ENCODE measurements at places on chromosomes 1 and 21.
A peak's percentile ranks its signal among the peaks of the same experiment; 100 is the strongest.

DNA sequence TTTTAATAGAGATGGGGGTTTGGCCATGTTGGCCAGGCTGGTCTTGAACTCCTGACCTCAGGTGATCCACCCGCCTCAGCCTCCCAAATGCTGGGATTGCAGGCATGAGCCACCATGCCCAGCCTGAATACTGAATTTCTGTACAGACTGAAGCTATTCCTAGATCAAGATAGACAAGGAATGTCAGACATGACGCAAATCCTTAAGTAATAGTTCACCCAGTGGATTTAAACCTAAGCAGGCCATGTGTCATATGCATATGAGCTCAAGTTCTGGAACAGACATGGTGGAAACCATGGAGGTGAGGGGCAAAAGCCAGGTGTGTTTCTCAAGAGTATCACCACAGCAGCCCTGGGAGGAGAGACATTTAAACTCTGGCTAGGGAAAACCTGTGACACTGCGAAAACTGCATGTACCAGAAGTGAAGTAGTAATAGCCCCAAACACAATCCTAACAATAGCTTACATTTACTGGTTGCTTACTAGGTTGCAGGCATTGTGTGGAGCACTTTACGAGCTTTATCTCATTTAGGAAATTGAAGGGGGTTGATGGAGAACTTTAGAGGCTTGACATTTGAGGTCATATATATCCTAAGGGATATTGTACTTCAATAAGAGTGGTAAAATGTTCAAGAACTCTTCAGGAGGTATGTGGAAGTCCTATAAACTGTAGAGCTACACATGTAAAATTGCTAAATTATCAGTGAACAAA, 31.7 kb upstream of the MAN1A2 start:
- no peak for DNase-seq

GRCh38 chr21:30251781-30252180, 31.0 kb downstream of the KRTAP24-1 start:
- DNase-seq = peak; percentile 81

GRCh38 chr1:229379846-229380245, 37.0 kb upstream of the CCSAP start:
- DNase-seq = no peak

- DNase-seq = no peak
Observed at GRCh38 chr1:116870300-116870699, 39.4 kb upstream of the PTGFRN start.

- no peak for DNase-seq
Observed at GRCh38 chr1:243765676-243766075, 84.4 kb downstream of the AKT3 start.

- DNase-seq = no peak
Observed at GRCh38 chr1:54764922-54765561, 719 bp upstream of the PARS2 start.

DNA sequence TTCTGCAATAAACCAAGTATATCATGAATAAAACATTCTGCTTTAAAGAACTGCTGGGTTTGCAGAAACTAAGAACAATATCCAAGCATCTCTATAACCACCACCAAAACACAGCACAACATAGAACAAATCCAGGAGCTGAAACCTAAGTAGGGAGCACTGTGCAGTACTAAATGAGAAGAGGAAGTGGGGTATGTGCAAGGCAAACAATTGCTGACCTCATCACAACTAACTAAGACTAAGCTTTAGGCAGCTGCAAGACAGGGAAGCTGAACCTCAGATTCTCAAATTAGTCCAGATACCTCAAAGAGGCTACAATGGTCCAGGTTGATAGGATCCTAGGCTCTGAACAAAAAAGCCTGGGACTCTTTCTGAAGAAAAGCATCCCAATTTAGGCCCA, 172.6 kb downstream of the SLC44A5 start:
- no peak for DNase-seq

DNA sequence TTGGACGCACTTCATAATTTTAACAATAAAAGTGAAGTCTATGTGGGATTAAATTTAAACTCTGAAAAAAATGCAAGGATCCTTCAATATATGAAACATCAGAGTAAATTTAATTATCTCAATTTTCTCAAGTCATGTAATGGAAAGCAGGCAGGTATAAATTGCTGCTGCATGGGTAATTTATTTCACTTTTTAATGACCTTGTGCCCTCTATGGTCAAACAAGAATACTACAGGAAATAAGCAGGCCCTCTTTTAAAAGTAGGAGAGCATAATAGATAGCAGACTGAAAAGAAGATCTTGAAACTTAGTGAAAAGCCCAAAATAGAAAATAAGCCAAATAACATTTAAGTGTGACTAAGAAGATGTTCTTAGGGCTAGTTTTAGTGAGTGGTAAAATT, 22.9 kb downstream of the BCAS2 start:
- peak; percentile 13 for DNase-seq

GRCh38 chr1:14778898-14779865, 180.7 kb downstream of the KAZN start:
- no peak for DNase-seq

DNA sequence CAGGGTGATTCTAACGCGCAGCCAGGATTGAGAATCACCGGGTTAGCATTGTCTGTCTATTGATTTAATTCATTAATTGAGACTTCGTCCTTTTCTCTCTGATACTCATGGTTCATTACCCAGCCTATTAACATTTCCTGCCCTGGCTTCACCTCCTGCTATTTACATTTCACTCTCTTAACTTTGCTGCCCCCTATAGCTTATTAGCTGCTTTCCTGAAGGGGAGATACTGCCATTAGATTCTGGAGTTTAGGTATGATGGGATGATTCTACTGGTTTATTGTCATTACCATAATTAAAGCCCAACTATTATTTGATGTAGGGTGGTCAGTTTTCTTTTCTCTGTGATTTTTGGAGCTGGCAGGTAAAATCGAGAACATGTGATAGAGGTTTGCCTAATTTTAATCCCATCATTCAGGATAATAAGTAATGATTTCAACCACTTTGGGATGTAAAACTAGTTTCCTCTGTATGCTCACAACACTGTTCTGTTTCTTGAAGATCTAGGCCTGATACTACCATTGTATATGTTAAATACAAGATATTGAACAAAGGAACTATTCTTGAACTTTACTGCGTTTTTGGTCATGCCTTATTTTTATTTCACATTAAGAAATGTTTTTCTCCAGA, 6.4 kb downstream of the PPP2R5A start:
- peak; percentile 50 for DNase-seq

- no peak for DNase-seq
Observed at GRCh38 chr1:156969496-156969895, 49.1 kb downstream of the LRRC71 start.
